ENCODE measurements at places on chromosomes 1 and 21.

- DNase-seq, result no peak
Measured at GRCh38 chr1:211420389-211420788, 71.6 kb downstream of the RD3 start.

DNA sequence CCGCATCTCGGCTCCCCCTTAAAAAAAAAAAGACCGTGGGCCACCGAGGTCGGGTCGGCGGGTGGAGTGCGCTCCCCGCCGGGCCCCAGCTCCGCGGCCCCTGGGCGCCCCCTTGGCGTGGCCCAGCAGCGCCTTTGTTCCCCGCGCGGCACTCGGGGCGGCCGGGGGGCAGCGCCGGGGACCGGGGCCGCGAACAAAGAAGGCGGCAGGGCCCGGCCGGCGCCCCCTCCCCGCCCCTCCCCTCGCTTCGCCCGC lies 571 bp downstream of the MARCKSL1 start:
- no peak for DNase-seq

- DNase-seq, result no peak
Measured at GRCh38 chr1:74733604-74734484, 892 bp downstream of the TYW3 start.

- no peak for DNase-seq
Measured at GRCh38 chr1:212256369-212256768, 28.8 kb upstream of the PPP2R5A start.

- DNase-seq, result no peak
Measured at GRCh38 chr1:106802181-106802580, 254.3 kb upstream of the PRMT6 start.

- DNase-seq, result no peak
Measured at GRCh38 chr1:161943737-161944136, 79.9 kb downstream of the OLFML2B start.

DNA sequence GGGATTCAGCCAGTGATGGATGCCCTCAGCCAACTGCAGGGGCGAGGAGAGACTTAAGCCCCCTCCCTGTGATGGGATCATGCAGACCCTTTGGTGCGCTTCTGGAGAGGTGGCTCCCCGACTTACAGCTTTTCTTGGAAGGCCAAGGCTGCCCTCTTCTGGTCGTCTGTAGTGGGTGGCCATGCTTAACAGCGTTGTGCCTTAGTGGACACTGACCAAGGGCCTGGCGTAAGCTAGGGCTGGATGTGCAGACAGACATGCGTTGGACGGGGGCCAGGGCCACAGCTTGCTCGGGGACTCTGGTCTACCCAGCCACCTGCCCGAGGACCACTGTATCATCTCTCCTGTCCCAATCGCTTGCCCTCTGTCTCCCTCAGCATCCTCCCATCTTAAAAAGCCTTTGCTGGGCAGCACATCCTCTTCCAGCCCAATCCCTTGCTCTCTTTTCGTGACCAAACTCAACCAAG lies 5.5 kb downstream of the AZIN2 start:
- DNase-seq, result peak; percentile 16

- no peak for DNase-seq
Measured at GRCh38 chr1:228862542-228863505, 127.5 kb downstream of the RHOU start.

GRCh38 chr1:31000301-31000700 lies 65.2 kb downstream of the PUM1 start:
- DNase-seq, result no peak

Measured in stimulated activated CD4-positive, alpha-beta T cell treated with anti-CD3 and anti-CD28 coated beads, Interleukin-15, amount 100 ng/mL, for 1 hour (primary cell).